ENCODE measurements at places on chromosomes 13 and 19.

GRCh38 chr19:33472691-33473652, 48.6 kb downstream of the PEPD start:
- DNase-seq, result peak; percentile 98

GRCh38 chr13:99135591-99135990, 65.1 kb upstream of the UBAC2 start:
- DNase-seq, result no peak

- DNase-seq, result no peak
Observed at GRCh38 chr13:112918746-112919145, 50.3 kb upstream of the MCF2L start.

GRCh38 chr19:39401070-39401548, 5.5 kb upstream of the ZFP36 start:
- no peak for DNase-seq

- DNase-seq, result peak; percentile 49
Observed at GRCh38 chr13:21717817-21718216, 46.9 kb downstream of the FGF9 start.

DNA sequence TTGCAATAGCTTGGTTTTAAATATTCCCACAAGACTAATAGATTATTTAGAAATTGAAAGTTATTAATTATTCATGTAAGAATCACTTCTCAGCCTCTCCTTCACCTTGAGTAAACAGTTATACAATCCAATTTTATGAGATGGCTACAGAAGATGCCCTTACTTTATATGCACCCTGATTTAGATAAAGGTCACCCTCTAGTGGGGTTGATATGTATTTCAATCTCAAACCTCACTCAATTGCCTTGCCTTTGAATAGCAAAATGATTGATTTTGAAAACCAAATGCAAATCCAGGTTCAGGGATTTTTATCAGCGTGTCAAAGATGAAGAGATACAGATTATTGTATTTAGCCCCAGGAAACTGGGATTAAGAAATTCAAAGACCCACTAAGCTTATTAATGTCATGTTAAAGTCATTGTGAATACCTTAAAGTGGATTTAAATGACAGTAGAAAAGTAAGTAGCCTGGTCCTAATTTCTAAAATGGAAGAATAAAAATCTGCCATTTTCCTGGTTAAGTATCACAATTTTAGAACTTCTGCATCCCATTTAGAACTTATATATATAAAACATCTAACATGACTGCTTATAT, 305.1 kb downstream of the ITGBL1 start:
- peak; percentile 33 for DNase-seq

- DNase-seq, result peak; percentile 90
Observed at GRCh38 chr19:4976401-4977298, 7.7 kb downstream of the KDM4B start.

GRCh38 chr13:113950451-113951245, 23.2 kb downstream of the C13orf46 start:
- no peak for DNase-seq

- DNase-seq, result no peak
Observed at GRCh38 chr13:22325761-22326160, 654.9 kb downstream of the FGF9 start.

DNA sequence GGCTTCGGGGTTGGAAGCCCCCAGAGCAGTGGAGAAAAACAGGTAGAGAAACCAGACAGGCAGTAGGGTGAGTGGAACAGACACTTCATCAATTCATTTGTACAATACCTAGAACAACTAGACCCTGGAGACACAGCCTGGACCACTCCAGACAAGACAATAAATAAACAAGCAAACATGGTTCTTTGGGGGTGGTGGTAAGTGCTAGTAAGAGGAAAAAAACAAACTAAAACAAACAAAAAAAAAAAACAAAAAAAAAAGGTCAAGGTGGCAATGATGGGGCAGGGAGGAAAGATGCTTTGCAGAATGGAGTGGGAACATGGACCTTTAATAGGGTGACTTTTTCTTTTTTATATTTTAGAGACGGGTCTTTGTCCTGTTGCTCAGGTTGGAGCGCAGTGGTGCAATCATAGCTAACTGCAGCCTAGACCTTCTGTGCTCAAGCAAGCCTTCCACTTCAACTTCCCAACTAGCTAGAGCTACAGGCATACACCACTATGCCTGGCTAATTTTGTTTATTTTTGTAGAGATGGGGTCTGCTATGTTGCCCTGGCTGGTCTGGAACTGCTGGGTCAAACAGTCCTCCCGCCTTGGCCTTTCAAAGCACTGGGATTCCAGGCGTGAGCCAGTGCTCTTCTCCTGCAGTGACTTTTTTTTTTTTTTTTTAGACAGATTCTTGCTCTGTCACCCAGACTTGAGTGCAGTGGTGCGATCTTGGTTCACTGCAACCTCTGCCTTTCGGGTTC, 3.1 kb downstream of the JUNB start:
- DNase-seq, result peak; percentile 20
